ENCODE measurements at places on chromosomes 7 and 10.

DNA sequence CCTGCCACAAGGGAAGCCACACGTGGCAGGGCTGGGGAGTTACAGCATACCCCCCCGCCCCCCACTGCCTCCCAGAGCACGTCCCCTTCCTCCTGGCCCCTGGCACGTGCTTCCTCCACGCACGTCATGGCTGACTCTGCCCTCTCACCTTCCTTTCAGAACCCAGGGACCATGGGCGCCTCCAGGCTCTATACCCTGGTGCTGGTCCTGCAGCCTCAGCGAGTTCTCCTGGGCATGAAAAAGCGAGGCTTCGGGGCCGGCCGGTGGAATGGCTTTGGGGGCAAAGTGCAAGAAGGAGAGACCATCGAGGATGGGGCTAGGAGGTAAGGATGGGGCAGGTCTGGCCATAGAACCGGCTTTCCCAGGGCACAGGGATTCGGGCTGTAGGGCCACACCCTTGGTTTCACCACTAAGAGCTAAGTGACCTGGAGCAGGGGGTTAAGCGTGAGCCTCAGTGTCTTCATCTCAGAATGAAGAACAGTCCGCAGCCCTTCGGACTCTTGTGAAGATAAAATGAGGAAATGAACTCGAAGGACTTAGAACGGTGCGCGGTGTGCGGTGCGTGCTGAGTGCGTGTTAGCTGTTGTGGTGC lies 2.5 kb downstream of the NUDT1 start:
- DNase-seq, result no peak

GRCh38 chr10:98340261-98340939 lies 72.4 kb upstream of the LOXL4 start:
- peak; percentile 96 for DNase-seq

DNA sequence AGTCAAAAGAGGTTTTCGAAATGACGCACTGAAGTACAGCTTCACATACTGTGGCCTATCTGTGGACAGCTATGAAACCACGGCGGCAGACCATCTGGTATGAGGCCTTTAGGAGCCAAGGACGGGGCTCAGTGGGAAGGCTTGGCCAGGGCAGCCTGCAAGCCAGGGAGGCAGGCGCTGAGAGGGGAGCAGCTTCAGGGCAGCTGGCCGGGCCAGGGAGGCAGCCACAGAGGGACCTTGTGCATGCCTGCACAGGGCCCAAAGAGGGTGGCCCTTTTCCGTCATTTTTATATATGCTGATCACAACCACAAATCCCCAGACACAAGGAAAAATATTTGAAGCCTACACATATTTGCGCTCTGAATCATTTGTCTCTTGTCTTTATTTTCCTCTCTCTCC lies 13.5 kb downstream of the CALD1 start:
- DNase-seq, result no peak

DNA sequence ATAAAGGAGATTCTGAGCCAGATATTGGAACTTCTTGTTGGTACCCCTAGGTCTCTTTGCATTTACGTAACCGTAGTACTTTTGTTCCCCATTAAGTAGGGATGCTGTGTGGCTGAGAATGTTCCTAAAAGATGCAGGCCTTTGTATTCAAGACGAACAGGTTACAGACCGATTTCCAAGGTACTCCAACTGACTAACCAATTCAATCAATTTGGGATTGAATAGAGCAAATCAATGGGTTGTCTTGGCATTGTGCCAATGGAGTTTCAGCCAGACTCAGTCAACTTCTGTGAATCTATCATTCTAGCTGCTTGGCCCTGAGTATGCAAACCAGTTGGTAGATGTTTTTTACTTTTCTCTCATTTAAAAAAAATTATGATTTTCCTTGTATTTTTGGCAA lies 347.3 kb upstream of the NPVF start:
- DNase-seq, result no peak

DNA sequence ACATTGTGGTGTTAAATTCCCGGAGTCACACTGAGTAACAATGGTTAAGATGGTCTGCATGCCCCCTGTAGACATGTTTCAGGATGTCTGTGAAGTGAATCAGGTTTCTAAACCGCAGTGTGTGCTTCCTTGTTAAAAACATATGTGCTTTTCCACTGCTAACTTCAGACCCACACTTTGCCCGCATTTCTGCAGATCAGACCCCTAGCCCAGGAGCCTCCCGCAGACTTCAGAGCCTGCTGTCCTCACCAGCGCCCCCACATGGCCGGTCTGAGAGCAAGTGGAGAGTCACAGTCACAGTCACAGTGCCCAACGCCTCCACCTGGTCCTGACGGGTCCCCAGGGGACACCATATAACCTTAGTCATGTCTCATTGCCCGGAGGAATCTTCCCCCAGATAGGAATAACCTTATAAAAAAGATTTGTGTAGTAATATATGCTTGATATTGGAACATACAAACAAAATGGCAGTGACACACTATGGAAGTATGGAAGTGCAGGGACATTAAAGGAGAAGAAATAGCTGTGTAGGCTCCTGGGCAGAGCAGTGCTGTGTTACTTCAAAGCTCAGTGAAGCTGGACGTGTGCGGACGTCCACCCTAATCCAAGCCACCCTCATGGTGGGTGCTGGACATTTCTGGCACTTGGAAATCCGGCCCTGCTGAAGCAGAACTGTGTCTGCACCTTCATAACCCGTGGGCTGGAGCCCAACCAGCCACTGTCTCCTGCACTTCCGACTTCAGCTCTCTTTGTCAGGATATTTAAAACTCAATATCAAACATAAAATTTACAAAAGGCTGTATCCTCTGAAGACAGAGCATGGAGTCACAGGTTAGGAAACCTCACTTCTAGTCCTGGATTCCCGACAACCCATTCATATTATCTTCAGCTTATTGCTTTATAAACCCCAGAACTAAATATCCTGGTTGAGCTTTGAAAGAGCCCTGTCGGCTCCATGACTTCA lies 29.0 kb downstream of the GSTO2 start:
- peak; percentile 22 for DNase-seq

GRCh38 chr7:125567686-125568085 lies 638.1 kb upstream of the POT1 start:
- no peak for DNase-seq

DNA sequence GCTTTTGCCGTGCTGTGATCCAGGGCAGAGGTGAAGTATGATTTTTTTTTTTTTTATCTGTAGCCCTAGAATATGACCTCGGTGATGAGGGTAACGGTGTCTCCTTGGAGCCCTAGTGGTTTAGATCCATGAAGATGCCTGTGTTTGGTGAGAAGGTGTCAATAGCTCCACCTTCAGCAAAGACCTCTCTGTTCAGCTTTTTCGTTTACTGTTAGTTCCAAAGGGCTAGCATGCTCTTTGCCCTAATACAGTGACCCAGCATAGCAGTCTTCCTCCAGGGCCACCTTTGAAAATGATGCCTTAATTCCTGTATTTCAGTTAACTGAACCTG lies 746 bp upstream of the MRPS16 start:
- DNase-seq, result peak; percentile 29

GRCh38 chr10:30420766-30421165 lies 13.2 kb upstream of the MAP3K8 start:
- DNase-seq, result no peak

GRCh38 chr10:132579027-132579859 lies 41.7 kb downstream of the INPP5A start:
- no peak for DNase-seq

- DNase-seq, result peak; percentile 1
These were observed 925.2 kb upstream of the GHITM start for GRCh38 chr10:83214136-83214535.

DNA sequence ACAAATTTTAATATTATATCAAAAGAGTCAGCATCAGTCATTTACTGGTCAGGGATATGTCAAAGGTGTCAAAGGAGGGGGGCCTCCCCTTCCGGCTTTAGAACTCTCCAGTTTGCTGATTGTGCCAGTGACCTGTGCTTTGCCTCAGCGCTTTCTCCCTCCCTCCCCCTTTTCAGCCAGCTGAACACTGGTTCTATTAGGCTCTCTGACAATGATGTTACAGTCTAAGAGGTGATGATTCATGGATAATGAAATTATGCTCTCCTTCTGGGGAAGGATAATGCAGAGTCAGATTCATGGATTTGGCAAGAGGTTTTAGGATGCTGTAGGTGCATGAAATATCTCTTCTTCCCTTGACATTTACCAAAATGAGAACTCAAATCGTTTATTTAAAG lies 6.1 kb downstream of the LRRTM3 start:
- peak; percentile 47 for DNase-seq

DNA sequence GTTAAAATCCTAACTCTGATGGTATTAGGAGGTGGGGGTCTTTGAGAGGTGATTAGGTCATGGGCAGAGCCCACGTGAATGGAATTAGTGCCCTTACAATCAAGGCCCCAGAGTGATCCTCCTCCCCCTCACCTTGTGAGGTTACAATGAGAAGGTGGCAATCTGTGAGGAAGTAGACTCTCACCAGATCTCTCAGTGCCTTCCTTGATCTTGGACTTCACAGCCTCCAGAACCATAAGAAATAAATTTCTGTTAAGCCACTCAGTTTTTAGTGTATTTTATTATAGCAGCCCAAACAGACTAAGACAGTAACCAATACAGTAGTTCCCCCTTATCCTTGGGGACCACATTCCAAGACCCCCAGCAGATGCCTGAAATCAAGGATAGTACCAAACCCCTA lies 32.0 kb downstream of the STRA8 start:
- no peak for DNase-seq

- peak; percentile 98 for DNase-seq
These were observed 240.1 kb upstream of the SLC26A5 start for GRCh38 chr7:103686064-103686463.

DNA sequence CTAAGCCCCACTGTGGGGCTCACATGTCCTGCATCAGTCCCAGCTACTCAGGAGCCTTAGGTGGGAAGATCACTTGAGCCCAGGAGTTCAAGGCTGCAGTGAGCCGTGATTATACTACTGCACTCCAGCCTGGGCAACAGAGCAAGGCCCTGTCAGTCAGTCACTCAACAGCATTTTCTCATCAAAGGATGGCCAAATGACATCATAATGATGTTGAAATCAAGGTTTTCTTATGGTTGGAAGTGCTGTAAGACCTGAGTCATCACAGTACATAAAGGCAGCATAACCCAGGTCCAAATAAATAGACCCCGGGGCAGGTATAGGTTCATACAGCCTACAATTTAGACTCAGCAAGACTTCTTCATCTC lies 341.1 kb downstream of the PARD3 start:
- DNase-seq, result no peak

- no peak for DNase-seq
These were observed at the start of gene SPAG6 for GRCh38 chr10:22345301-22346095. SPAG6 (plus strand) TSS chr10:22345496; CDS start chr10:22345612, 116 bp downstream.
